Left ventricle myocardium inferior (tissue), 1 donor: ENCODE measurements at places on chromosomes 16 and 17. TPM values are rescaled to one million over a fixed set of nuclear protein-coding genes. Genes with fewer than 3 reads are reported as not detected.

The RNF112 gene
- 1.6 TPM for total RNA-seq

The RAMP2 gene
- total RNA-seq, result 37.7 TPM

The SP6 gene
- total RNA-seq, result 0.16 TPM

The ZNF423 gene
- 8.6 TPM for total RNA-seq

The COG4 gene
- total RNA-seq, result 43.7 TPM

The SPATA22 gene
- 0.44 TPM for total RNA-seq

The CD300E gene
- total RNA-seq, result 0.30 TPM

The NHLRC4 gene
- total RNA-seq, result 0.11 TPM

The GRIN2A gene
- 2.4 TPM for total RNA-seq

The KRT23 gene
- total RNA-seq, result 0.33 TPM

The KRT15 gene
- not detected for total RNA-seq

The KRTAP2-3 gene
- not detected for total RNA-seq

The GGT6 gene
- not detected for total RNA-seq

DNA sequence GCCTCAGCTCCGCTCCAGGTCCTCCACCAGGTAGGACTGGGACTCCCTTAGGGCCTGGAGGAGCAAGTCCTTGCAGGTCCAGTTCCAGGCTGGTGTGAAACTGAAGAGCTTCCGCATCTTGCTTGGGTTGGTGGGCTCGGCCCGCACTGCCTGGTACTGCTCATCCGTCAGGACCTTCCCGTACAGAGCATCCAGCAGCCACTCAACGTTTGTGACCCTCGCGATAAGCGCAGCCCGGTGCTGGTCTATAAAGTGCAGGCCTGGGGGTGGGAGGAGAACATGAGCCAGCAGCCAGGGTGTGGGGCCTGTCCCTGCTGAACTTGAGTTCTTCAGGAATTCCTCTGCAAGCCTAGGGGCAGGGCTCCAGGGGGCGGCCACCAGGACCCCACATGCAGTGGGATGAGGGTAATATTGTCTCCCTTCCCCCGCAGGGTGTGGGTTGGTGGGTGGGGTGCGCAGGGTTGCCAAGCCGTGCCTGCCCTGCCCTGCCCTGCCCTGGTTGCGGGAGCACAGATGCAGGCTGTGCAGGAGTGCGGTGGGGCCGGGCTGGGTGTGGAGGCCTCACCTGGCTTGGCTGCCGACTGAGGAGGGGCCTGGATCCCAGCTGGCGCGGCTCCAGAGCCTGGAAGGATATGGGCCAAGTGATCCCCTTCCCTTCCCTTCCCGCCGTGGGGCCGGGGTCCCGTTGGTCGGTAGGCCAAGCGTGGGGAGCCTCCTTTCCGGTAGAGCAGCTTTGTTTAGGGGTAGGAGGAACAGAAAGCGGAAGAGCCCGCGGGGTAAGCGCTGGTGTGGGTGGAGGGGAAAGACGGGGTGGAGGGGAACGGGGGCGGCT, 762 bp downstream of the PYCARD start:
- H3K36me3 ChIP-seq, result peaks cover 7% of the 10 kb centered on the region
- DNase-seq, result peak; percentile 35
- H3K27ac ChIP-seq, result peak overlapping the region; percentile 73
- peaks cover 33% of the 10 kb centered on the region for H3K4me1 ChIP-seq
- H3K27me3 ChIP-seq, result no peaks in the 10 kb centered on the region
- H3K4me3 ChIP-seq, result peak overlapping the region; percentile 85

DNA sequence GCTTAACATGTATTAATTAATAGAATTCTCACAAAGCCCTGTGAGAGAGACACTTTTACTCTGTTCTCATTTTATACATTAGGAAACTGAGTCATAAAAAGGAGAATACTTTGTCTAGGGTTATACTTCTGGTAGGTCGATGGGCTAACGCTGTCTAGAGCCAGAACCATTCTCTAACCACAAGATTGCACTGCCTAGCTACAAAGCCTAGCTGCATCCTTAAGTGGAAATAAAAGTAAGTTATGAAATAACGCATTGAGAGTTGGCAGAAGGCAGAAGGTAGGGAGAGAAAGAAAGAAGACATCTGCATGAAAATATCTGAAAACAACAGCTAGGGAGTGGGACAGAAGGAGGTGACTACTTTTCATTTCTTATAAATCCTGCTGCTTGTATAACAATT, 33.2 kb downstream of the IRX6 start:
- H3K27me3 ChIP-seq, result peaks cover 16% of the 10 kb centered on the region
- H3K4me1 ChIP-seq, result no peaks in the 10 kb centered on the region

GRCh38 chr17:17930674-17931073, 41.5 kb downstream of the TOM1L2 start:
- H3K4me1 ChIP-seq, result peaks cover 94% of the 10 kb centered on the region
- DNase-seq, result no peak
- peak overlapping the region; percentile 86 for H3K27ac ChIP-seq
- no peaks in the 10 kb centered on the region for H3K36me3 ChIP-seq

DNA sequence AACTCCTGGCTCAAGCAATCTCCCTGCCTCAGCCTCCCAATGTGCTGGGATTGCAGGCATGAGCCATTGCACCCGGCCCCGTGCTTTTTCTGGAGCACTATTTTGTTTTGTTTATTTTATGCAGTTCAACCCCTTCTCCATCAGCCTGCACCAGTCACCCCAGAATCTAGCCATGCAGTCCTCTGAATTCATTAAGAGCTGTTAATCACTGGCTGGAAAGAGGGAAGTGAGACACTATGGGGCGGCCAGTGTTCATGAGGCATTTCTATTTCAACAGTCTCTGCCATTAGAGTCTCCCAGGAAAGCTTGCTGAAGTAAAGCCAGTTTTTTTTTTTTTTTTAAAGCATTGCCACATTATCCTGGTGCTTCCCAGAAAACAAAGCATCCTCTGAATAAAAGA, 1.7 kb downstream of the VWA3A start:
- no peaks in the 10 kb centered on the region for H3K27me3 ChIP-seq
- H3K27ac ChIP-seq, result no peak overlapping the region
- H3K4me1 ChIP-seq, result peaks cover 35% of the 10 kb centered on the region
- H3K36me3 ChIP-seq, result no peaks in the 10 kb centered on the region
- H3K4me3 ChIP-seq, result no peak overlapping the region

DNA sequence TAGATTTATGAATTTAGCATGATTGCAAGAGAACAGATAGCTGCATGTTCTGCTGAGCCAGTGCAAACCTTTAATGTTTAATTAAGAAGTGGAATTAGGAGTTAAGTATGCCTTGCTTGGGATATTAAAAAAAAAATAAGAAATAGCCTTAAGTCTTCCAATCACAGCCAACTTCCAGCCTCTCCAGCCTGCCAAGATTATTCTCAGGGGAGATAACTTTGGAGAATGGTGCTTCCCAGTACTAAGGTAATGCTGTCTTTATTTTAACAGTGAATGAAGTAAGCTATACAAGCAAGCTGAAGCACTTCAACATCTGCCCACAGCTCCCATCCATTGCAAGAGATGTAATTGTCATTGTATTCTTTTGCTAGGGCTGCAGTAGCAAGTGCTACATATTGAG, 389.5 kb upstream of the ASIC2 start:
- H3K4me1 ChIP-seq, result peaks cover 19% of the 10 kb centered on the region
- no peak for DNase-seq
- H3K27ac ChIP-seq, result no peak overlapping the region

- no peaks in the 10 kb centered on the region for H3K27me3 ChIP-seq
- no peak overlapping the region for H3K27ac ChIP-seq
- H3K4me3 ChIP-seq, result no peak overlapping the region
- no peaks in the 10 kb centered on the region for H3K4me1 ChIP-seq
Observed at GRCh38 chr16:64627288-64627687, 494.6 kb downstream of the CDH11 start.

DNA sequence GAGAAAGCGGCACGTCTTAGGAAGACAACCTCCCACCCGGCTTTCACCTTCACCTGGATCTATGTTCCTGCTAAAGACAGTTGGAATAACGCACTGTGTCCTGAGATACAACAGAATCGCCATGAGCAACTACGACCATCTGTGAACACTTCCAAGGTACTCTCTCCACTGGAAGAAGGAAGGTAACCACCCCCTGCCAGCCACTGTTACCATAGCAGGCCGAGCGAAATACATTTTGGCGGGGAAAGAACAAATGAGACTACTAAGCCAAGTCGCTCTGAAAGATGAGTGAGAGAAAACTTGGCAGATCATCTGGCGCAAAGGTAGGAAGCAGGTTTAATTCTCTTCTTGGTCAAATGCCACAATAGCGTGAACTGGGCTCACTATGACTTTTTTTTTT, 9.8 kb downstream of the CRK start:
- H3K36me3 ChIP-seq, result peaks cover 6% of the 10 kb centered on the region
- no peaks in the 10 kb centered on the region for H3K27me3 ChIP-seq
- peaks cover 61% of the 10 kb centered on the region for H3K4me1 ChIP-seq
- H3K4me3 ChIP-seq, result no peak overlapping the region
- no peak for DNase-seq

DNA sequence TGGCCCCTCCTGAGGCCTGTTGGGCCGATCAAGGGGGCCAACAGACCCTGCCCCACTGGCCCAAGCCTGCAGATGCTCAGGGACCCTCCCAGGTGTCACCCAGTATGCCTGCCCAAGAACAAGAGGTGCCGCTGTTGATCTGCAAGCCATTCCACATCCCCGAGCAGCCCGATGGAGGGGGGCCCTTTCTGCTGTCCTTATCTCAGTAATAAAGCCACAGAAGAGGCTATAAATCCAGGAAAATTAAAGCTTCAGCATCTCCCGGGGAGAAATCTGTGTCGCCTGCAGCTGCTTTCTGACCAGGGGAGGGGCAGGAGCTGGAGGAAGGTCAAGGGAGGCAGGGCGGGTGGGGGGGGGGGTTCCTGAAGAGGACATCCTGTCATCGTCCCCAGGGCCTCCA, 11.7 kb upstream of the CACNA1H start:
- H3K4me3 ChIP-seq, result no peak overlapping the region
- no peak overlapping the region for H3K27ac ChIP-seq
- DNase-seq, result no peak
- H3K4me1 ChIP-seq, result no peaks in the 10 kb centered on the region
- peaks cover 86% of the 10 kb centered on the region for H3K27me3 ChIP-seq

DNA sequence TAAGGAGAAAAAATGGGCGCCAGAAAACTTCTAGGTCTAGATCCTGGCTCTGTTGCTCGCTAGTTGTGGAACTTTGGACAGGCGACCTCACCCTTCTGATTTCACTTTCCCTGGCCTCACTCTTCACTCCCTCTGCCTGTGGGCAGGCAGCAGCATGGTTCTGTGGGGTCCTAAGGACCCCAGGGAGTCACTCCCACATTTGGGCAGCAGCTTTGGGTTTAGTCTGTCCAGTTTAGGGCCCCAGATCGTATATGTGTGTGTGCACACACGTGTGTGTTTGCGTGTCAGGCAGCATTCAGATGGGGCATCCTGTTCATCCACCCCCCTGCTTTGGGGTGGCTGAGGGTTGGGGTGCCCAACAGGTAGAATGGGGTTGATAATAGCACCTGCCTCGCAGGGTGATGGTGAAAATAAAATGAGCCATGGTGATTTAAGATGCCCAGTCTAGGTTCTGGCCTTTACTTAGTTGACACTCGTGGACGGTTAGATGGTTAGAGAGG, 102.2 kb downstream of the RAB11FIP4 start:
- peak overlapping the region; percentile 47 for H3K27ac ChIP-seq
- no peak overlapping the region for H3K4me3 ChIP-seq
- H3K27me3 ChIP-seq, result peaks cover 25% of the 10 kb centered on the region
- H3K4me1 ChIP-seq, result peaks cover 50% of the 10 kb centered on the region
- no peak for DNase-seq
- no peaks in the 10 kb centered on the region for H3K36me3 ChIP-seq

DNA sequence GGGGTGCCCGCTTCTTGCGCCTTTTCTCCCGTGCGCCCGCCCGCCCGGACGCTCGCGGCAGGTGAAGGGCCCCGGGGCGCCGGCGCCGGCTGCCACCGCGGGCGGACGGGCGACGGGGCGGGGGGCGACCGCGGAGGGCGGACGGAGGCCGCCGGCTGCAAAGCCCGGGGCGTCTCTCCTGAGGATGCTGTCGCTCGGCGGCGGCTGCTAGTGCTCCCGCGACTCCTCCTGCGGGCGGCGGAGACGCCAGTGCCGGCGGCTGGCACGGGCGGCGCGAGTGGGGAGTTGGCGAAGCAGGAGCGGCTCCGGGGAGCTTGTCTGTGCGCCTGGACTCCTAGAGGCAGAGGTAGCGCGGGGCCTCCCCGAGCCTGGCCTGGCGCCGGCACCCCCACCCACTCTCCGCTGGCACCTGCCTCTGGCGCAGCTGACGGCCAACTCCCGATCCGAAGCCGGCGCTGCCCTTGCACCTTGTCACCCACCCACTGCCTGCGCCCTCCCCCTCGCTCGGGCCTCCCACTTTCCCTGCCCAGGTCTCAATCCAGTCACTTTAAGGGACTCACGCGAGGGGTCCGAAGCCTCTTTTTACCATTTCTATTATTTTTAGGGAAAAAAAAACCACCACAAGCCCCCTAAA, at the start of gene FAM20A:
Gene FAM20A (minus strand): TSS at position 437 of the 634 bp plus-strand sequence. CDS start 701 bp downstream, outside the sequence.
- DNase-seq, result peak; percentile 58
- peaks cover 47% of the 10 kb centered on the region for H3K4me1 ChIP-seq
- H3K27ac ChIP-seq, result peak within 1 kb of the TSS; percentile 79
- no peaks in the 10 kb centered on the region for H3K36me3 ChIP-seq
- H3K27me3 ChIP-seq, result peaks cover 25% of the 10 kb centered on the region
- H3K4me3 ChIP-seq, result peak within 1 kb of the TSS; percentile 83

- no peaks in the 10 kb centered on the region for H3K36me3 ChIP-seq
- no peaks in the 10 kb centered on the region for H3K4me1 ChIP-seq
- H3K4me3 ChIP-seq, result peak overlapping the region; percentile 26
- DNase-seq, result peak; percentile 51
Observed at GRCh38 chr16:46649588-46650253, 28.5 kb upstream of the SHCBP1 start.

GRCh38 chr17:10605221-10605783, 51.8 kb downstream of the MYH3 start:
- peaks cover 35% of the 10 kb centered on the region for H3K27me3 ChIP-seq
- no peaks in the 10 kb centered on the region for H3K4me1 ChIP-seq

DNA sequence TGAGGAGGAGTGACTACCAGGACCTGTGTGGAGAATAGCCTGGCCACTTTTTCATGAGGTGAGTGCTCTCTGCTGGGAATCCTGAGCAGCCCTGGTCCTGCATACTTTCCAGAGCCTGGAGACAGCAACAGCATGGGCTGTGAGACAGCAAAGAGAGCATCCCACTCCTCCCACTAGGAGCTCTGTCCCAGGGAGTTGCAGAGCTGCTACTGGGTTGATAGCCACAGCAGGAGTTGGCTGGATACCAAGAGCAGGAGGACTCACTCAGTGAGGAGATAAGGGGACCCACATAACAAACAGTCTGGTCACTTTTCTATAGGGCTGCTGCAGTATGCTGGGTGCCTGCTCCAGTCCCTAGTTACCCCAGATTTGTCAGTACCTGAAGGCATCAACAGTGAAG, 439.3 kb upstream of the CDH8 start:
- H3K36me3 ChIP-seq, result no peaks in the 10 kb centered on the region
- no peak for DNase-seq
- H3K27ac ChIP-seq, result no peak overlapping the region
- H3K27me3 ChIP-seq, result no peaks in the 10 kb centered on the region

GRCh38 chr17:1933875-1934715, 91.0 kb downstream of the RTN4RL1 start:
- H3K4me1 ChIP-seq, result peaks cover 24% of the 10 kb centered on the region
- no peak overlapping the region for H3K27ac ChIP-seq
- H3K27me3 ChIP-seq, result peaks cover 13% of the 10 kb centered on the region
- no peak for DNase-seq
- no peak overlapping the region for H3K4me3 ChIP-seq

DNA sequence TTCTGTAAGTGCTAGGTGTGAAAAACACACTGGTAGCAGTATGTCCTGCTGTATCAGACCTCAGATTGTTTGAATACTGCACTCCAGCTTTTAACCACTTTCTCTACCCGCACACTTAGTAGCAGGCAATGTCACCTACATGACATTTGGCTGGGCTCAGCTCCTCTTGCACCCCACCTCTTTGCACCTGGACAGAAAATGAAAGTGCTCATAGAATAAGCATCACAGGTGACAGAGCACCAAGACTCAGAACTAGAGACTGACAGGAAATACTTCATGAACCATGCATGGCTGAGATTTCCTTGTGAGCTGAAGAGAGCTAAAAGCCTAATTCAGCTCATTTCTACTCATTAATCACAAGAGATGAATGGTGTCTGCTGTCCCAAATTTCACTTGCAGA, 1014.2 kb upstream of the CDH8 start:
- no peak overlapping the region for H3K27ac ChIP-seq
- no peak overlapping the region for H3K4me3 ChIP-seq
- H3K4me1 ChIP-seq, result no peaks in the 10 kb centered on the region
- no peaks in the 10 kb centered on the region for H3K36me3 ChIP-seq
- no peak for DNase-seq
